Upper lobe of right lung (tissue), 1 donor: ENCODE measurements at places on chromosomes 4 and X. TPM values are rescaled to one million over a fixed set of nuclear protein-coding genes. Genes with fewer than 3 reads are reported as not detected.
A peak's percentile ranks its signal among the peaks of the same experiment; 100 is the strongest.

Gene TRPC5OS
- total RNA-seq, result not detected

Gene CNGA1
- total RNA-seq, result not detected

Gene XIAP
- 58.2 TPM for total RNA-seq

- H3K27me3 ChIP-seq, result no peaks in the 10 kb centered on the region
- no peak overlapping the region for H3K27ac ChIP-seq
- DNase-seq, result no peak
- no peaks in the 10 kb centered on the region for H3K36me3 ChIP-seq
- H3K4me3 ChIP-seq, result no peak overlapping the region
Observed at GRCh38 chr4:181998398-181999295, 244.6 kb upstream of the TENM3 start.

DNA sequence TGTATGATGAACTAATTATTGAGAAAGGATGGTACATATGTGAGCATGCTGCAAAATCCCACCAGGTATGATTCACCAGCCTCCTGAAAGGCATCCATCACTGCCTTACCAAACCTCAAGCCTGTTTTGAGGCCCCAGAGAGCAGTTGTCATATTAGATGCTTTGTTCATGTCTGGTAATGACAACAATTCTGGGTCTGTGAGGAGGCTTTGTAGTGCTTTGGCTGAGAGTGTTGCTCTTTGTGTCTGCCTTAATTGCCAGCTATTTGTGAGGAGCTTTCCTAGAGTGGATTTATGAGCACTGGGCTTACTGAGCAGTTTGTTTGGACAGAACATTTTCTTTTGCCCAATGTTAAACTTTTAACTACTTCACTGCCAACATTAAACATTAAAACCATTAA is 69.2 kb downstream of the HEPH start:
- no peak for DNase-seq
- no peaks in the 10 kb centered on the region for H3K27me3 ChIP-seq
- H3K4me3 ChIP-seq, result no peak overlapping the region
- H3K4me1 ChIP-seq, result no peaks in the 10 kb centered on the region
- no peaks in the 10 kb centered on the region for H3K36me3 ChIP-seq
- H3K27ac ChIP-seq, result no peak overlapping the region

GRCh38 chr4:110489901-110490508 is 14.1 kb downstream of the ENPEP start:
- no peak overlapping the region for H3K27ac ChIP-seq
- no peak overlapping the region for H3K4me3 ChIP-seq
- no peaks in the 10 kb centered on the region for H3K27me3 ChIP-seq
- H3K4me1 ChIP-seq, result peaks cover 3% of the 10 kb centered on the region
- no peak for DNase-seq
- H3K36me3 ChIP-seq, result no peaks in the 10 kb centered on the region

- H3K4me3 ChIP-seq, result no peak overlapping the region
- H3K27me3 ChIP-seq, result no peaks in the 10 kb centered on the region
- H3K4me1 ChIP-seq, result no peaks in the 10 kb centered on the region
- no peak for DNase-seq
Observed at GRCh38 chr4:10773010-10773409, 88.4 kb upstream of the CLNK start.

GRCh38 chrX:44637282-44637681 is 94.6 kb upstream of the FUNDC1 start:
- H3K36me3 ChIP-seq, result no peaks in the 10 kb centered on the region
- no peaks in the 10 kb centered on the region for H3K4me1 ChIP-seq
- H3K27ac ChIP-seq, result no peak overlapping the region
- no peaks in the 10 kb centered on the region for H3K27me3 ChIP-seq
- H3K4me3 ChIP-seq, result no peak overlapping the region

DNA sequence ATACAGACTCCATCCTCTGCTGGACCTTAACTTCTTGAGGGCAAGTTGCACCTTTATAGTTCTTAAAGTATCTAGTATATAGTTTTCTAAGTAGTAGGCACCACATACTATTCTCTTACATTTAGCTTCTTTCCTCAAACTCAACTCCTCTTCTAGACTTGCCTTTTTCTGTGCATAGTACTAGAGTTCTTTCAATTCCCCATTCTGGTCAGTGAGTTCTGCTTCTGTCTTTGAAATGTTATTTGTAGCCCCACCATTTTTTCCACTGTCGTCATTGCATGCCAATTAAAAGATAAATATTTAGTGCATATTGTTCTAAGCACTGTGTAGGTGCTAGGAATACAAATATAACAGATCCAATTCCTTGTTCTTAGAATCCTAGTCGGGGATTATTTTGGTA is 31.6 kb downstream of the CDKL5 start:
- no peaks in the 10 kb centered on the region for H3K4me1 ChIP-seq
- no peak overlapping the region for H3K4me3 ChIP-seq
- H3K27me3 ChIP-seq, result no peaks in the 10 kb centered on the region
- no peak overlapping the region for H3K27ac ChIP-seq
- no peaks in the 10 kb centered on the region for H3K36me3 ChIP-seq

- H3K36me3 ChIP-seq, result no peaks in the 10 kb centered on the region
- DNase-seq, result peak; percentile 76
- H3K4me3 ChIP-seq, result no peak overlapping the region
Observed at GRCh38 chr4:8274765-8275547, 5.4 kb downstream of the HTRA3 start.

- H3K4me1 ChIP-seq, result no peaks in the 10 kb centered on the region
- DNase-seq, result no peak
- no peaks in the 10 kb centered on the region for H3K36me3 ChIP-seq
- no peaks in the 10 kb centered on the region for H3K27me3 ChIP-seq
Observed at GRCh38 chr4:172109466-172109865, 296.3 kb downstream of the GALNTL6 start.

Gene GAGE12C
- not detected for total RNA-seq

GRCh38 chr4:80243274-80244018 is 23.0 kb upstream of the FGF5 start:
- no peak overlapping the region for H3K4me3 ChIP-seq
- no peaks in the 10 kb centered on the region for H3K4me1 ChIP-seq
- H3K27ac ChIP-seq, result no peak overlapping the region
- H3K27me3 ChIP-seq, result peaks cover 16% of the 10 kb centered on the region
- DNase-seq, result no peak

Gene PAGE1
- not detected for total RNA-seq

DNA sequence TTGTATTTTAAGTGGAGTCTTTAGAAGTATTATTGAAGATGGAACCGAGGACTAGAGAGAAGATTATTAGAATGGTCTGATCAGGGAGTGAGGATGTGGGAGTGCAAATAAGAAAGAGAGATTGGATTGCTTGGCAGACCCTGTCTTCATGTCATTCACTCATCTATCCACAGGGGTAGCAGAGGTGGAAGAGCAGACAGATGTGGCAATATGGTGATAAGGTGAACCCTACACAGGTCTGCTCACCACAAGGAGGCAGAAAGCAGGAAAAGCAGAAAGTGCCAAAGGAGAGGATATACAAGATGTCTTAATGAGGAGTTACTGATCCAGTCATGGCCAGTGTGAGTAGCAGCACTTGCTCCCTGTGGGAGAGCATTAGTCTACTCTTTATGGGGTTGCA is 129.4 kb downstream of the MAGEE2 start:
- H3K4me1 ChIP-seq, result no peaks in the 10 kb centered on the region
- no peaks in the 10 kb centered on the region for H3K36me3 ChIP-seq
- DNase-seq, result no peak

- H3K27me3 ChIP-seq, result no peaks in the 10 kb centered on the region
- DNase-seq, result no peak
- no peak overlapping the region for H3K4me3 ChIP-seq
- H3K27ac ChIP-seq, result no peak overlapping the region
- no peaks in the 10 kb centered on the region for H3K4me1 ChIP-seq
- no peaks in the 10 kb centered on the region for H3K36me3 ChIP-seq
Observed at GRCh38 chrX:122943918-122944317, 240.2 kb upstream of the GRIA3 start.

Gene INTU
- 11.4 TPM for total RNA-seq

GRCh38 chrX:1451251-1451660 is 1.5 kb downstream of the ASMTL start:
- no peak overlapping the region for H3K4me3 ChIP-seq
- H3K36me3 ChIP-seq, result no peaks in the 10 kb centered on the region
- H3K27me3 ChIP-seq, result no peaks in the 10 kb centered on the region
- peaks cover 11% of the 10 kb centered on the region for H3K4me1 ChIP-seq
- DNase-seq, result peak; percentile 44

Gene SFRP2
- total RNA-seq, result 12.5 TPM

DNA sequence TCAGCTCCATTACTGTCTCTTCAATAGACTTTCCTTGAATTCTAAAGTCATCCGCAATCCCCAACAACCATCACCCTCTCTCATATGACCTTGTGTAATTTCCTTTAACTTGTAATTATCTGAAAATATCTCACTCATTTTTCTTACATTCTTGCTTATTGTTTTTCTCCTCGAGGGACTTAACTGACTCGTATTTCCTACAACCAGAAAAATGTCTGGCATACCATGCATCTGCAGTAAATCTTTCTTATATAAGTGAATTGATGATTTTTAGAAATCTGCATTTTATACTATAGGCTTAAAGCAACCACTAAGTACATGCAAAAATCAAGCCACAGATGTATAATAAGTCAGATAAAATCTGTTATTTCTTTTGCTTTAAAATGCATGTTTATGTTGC is 276.7 kb downstream of the UNC5C start:
- no peaks in the 10 kb centered on the region for H3K27me3 ChIP-seq
- no peak overlapping the region for H3K4me3 ChIP-seq
- H3K4me1 ChIP-seq, result no peaks in the 10 kb centered on the region
- no peak for DNase-seq

Gene FGG
- 515 TPM for total RNA-seq

Gene GABRG1
- total RNA-seq, result not detected

GRCh38 chr4:89123451-89123851 is 12.1 kb downstream of the TIGD2 start:
- H3K4me3 ChIP-seq, result no peak overlapping the region
- no peaks in the 10 kb centered on the region for H3K27me3 ChIP-seq
- H3K27ac ChIP-seq, result peak overlapping the region; percentile 6

GRCh38 chrX:65697211-65697641 is 29.8 kb downstream of the MSN start:
- no peak for DNase-seq
- H3K36me3 ChIP-seq, result no peaks in the 10 kb centered on the region
- no peak overlapping the region for H3K4me3 ChIP-seq
- H3K27ac ChIP-seq, result peak overlapping the region; percentile 60
- peaks cover 44% of the 10 kb centered on the region for H3K4me1 ChIP-seq

DNA sequence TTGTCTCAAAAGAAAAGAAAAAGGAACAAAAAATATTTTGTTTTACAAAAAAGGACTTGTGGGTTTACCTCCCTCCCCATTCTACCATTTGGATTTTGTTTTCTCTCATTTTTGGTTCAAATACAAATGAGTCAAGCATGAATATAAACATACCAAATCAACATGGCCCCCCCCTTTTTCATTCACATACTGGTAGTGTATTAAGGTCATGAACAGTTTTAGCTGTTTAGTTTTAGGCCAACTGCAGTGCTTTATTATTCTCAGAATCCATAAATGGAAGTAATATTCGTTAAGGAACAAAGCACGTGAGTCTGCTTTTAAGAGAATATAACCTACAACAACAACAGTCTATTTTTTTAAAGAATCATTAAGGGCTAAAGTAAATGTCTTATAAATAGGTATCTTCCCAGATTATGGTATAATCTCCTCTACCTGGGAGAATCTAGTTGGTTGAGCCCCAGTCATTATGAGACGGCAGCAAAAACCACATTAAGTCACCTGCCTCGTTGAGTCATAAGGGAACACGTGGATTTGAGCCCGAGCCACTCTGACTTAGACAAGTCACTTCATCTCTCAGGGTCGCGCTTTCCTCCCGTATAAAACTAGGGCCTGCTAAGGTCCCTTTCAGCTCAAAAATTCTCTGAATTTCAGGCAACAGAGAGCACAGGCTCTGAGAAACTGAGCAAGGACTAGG is 26.7 kb downstream of the BCLAF3 start:
- no peak for DNase-seq
- H3K36me3 ChIP-seq, result peaks cover 9% of the 10 kb centered on the region

Gene MAOB
- total RNA-seq, result 38.9 TPM

DNA sequence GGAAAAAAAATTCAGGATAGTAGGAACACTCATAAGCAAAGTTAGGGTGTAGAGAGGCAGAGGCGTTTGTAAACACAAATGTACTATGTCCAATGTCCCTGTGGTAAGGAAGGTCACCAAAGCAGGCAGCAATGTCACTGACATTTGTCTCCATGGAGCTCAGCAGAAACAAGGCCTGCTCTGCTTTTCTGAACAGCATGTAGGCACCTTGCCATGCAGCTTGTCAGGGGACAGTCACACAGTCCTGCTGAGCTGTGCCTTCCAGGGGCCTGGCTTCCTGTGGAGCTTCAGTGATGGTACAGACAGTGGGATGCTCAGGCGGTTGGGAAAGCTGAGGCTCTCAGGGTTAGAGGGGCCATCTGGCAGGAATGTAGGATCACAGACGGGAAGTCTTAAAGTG is 74.5 kb upstream of the HS3ST1 start:
- no peaks in the 10 kb centered on the region for H3K4me1 ChIP-seq
- H3K27me3 ChIP-seq, result no peaks in the 10 kb centered on the region
- H3K4me3 ChIP-seq, result no peak overlapping the region
- no peak for DNase-seq
- no peaks in the 10 kb centered on the region for H3K36me3 ChIP-seq

- no peak overlapping the region for H3K4me3 ChIP-seq
- H3K27ac ChIP-seq, result no peak overlapping the region
- H3K36me3 ChIP-seq, result no peaks in the 10 kb centered on the region
- DNase-seq, result no peak
Observed at GRCh38 chr4:111921714-111922113, 223.5 kb upstream of the FAM241A start.

Gene DUX4
- not detected for total RNA-seq

Gene GUCY1A1
- 76.0 TPM for total RNA-seq

Gene NOX1
- total RNA-seq, result not detected

Gene EFNB1
- total RNA-seq, result 29.0 TPM

Gene SMIM10
- total RNA-seq, result 5.2 TPM

- H3K36me3 ChIP-seq, result no peaks in the 10 kb centered on the region
- no peaks in the 10 kb centered on the region for H3K4me1 ChIP-seq
- H3K4me3 ChIP-seq, result no peak overlapping the region
- H3K27me3 ChIP-seq, result no peaks in the 10 kb centered on the region
Observed at GRCh38 chr4:100849319-100849718, 331.5 kb upstream of the EMCN start.

Gene XG
- total RNA-seq, result 0.64 TPM

DNA sequence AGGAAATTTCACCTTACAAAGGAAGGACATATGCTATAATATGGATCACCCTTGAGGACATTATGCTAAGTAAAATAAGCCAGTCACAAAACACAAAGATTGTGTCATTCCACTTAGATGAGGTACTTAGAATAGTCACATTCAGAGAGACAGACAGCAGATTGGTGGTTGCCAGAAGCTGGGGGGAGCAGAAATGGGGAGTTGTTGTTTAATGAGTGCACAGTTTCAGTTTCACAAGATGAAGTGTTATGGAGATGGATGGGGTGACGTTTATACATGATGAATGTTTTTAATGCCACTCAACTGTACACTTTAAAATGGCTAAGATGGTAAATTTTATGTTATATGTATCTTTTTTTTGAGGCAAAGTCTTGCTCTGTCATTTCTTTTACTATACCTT is 14.8 kb upstream of the SPON2 start:
- H3K4me1 ChIP-seq, result peaks cover 16% of the 10 kb centered on the region
- no peak for DNase-seq
- H3K27ac ChIP-seq, result no peak overlapping the region
- no peaks in the 10 kb centered on the region for H3K27me3 ChIP-seq
- no peak overlapping the region for H3K4me3 ChIP-seq
